ENCODE measurements at places on chromosomes 16 and 17.
A peak's percentile ranks its signal among the peaks of the same experiment; 100 is the strongest.

DNA sequence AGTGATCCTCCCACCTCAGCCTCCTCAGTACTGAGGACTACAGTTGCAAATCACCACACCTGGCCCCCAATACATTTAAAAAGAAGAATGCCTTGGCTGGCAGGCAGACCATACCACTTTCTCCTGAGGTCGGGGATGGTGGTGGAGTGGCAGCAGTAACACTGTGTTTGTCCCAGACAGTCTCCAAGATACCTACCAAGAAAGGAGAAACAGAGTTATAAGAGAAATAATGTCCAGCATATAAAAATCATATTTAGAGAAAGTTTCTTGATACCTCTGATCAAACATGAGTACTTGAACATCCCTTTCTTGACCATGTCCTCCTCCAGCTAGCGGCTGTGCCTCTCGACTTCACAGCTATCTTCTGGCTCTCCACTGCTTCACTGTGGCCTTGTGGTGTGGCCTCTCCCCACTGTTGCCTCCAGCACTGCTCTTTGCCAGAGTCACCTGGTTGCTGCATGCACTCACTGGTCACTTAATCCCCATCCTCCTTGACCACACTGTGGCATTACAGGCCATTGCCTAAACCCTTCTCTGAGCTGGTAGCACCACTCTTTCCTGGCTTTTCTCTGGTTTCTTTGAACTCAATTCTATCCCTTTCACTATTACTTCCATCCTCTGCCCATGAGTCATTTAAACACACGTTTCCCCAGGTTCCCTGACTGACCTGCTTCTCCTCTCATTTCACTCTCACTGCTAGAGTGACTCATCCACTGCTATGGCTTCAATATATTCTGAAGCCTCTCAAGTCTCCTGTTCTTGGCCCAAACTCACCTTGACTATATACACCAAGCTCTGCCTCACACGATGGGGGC is 45.2 kb downstream of the XPO6 start:
- peaks cover 80% of the 10 kb centered on the region for H3K36me3 ChIP-seq
- H3K27me3 ChIP-seq, result no peaks in the 10 kb centered on the region

DNA sequence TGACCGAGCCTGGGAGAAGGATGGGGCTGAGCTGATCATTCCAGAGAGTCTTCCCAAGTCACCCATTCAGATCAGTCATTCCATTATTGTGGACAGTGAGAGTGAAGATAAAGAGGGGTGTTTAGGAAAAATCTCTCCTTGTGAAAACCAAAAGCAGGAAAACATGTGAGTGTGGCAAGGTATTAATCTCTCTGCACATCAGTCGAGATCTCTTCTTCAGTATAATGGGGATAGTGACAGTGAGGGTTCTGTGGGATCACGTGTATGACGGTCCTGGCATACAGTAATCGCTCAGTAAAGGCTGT is 35.4 kb downstream of the CHD9 start:
- no peak overlapping the region for H3K4me3 ChIP-seq
- H3K27ac ChIP-seq, result no peak overlapping the region
- no peak for DNase-seq

GRCh38 chr17:61140081-61140786 is 259.4 kb upstream of the TBX2 start:
- H3K36me3 ChIP-seq, result no peaks in the 10 kb centered on the region
- H3K27me3 ChIP-seq, result no peaks in the 10 kb centered on the region
- no peak overlapping the region for H3K4me3 ChIP-seq
- H3K4me1 ChIP-seq, result peaks cover 13% of the 10 kb centered on the region
- DNase-seq, result no peak
- H3K27ac ChIP-seq, result no peak overlapping the region

- no peak overlapping the region for H3K27ac ChIP-seq
- H3K27me3 ChIP-seq, result no peaks in the 10 kb centered on the region
- H3K4me1 ChIP-seq, result no peaks in the 10 kb centered on the region
- DNase-seq, result no peak
These were observed 123.5 kb upstream of the PLCG2 start for GRCh38 chr16:81655469-81656162.

DNA sequence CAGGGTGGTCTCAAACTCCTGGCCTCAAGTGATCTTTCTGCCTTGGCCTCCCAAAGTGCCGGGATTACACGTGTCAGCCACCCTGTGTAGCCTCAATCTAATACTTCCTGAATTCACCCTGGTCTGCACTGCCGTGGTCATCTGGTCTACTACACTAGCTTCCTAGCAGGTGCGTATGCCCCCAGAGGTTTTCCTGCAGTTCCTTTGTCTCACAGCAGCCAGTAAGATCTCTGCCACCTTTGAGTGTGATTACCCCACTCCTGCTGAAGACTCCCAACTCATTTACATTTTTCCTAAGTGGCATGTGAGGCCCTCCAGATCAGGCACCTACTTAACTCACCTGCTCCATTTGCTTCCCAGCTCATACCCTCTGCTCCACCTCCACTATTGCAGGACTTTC is 5.1 kb upstream of the DDX19A start:
- peaks cover 10% of the 10 kb centered on the region for H3K4me1 ChIP-seq
- H3K4me3 ChIP-seq, result no peak overlapping the region
- no peak overlapping the region for H3K27ac ChIP-seq
- DNase-seq, result no peak
- no peaks in the 10 kb centered on the region for H3K27me3 ChIP-seq

DNA sequence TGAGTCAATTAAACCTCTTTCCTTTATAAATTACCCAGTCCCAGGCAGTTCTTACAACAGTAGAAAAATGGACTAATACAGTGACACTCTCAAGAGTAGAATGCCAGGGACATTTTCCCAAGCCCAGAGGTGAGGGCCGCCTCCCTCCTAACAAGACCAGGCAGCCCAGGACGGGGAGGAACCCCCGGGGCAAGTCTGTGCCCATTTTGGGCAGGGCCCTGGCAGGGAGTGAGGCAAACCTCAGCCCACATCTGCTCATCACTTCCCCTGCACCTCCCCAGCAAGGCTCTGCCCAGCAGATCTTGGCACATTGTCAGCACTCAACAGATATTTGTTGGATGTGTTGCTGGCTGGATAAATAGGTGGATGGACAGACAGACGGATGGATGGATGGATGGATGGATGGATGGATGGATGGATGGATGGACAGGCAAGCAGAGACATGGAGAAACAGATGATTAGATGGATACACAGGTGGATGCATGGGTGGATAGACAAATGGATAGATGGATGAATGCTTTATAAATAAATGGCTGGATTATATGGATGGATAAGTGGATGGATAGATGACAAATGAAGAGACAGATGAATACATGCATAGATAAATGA is 271.3 kb downstream of the PARN start:
- DNase-seq, result no peak
- H3K4me1 ChIP-seq, result peaks cover 9% of the 10 kb centered on the region
- no peaks in the 10 kb centered on the region for H3K36me3 ChIP-seq
- H3K4me3 ChIP-seq, result no peak overlapping the region

- H3K27ac ChIP-seq, result no peak overlapping the region
- H3K4me1 ChIP-seq, result peaks cover 11% of the 10 kb centered on the region
- no peak for DNase-seq
- no peak overlapping the region for H3K4me3 ChIP-seq
- H3K36me3 ChIP-seq, result no peaks in the 10 kb centered on the region
These were observed 80.9 kb upstream of the TEKT1 start for GRCh38 chr17:6912110-6913051.

DNA sequence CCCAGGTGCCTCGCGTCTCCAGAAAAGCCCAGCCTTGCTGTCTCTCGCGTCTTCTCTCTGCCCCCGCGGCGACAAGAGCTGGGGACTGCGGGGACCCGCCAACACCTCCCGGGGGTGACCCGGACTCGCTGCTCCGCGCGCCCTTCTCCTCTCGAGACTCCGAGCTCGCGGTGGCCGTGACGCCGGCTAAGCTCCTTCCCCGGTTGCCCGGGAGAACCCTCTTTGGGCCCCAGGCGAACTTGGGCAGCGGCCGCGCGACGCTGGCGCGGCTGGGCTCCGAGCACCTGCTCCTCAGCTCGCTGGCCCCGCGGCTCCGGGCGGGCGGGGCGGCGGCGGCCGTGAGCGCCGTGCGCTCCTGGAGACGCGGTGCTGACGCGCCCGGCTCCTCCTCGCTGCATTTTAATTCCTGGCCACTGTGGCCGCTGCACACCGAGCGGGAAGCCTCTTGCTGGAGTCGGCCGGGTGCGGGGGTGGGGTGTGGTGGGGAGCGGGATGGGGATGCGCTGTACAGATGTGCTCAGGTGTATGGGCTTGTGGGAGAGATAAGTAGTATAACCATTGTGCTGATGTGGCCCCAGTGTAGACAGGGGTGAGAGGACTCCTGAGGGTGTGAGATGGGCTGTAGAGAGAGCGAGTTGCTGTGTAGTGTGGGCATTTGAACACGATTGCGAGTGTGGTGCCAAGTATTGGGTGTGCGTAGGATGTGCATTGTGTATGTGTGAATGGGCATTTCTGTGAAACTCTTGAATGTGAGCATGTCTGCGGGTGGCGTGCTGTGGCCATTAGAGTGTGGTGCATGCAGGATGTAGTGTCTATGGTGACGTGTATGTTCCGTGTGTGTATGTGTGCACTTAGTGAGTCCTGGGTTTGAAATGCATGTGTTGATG is at the start of gene ASIC2:
ASIC2 (minus strand) TSS at position 315 of the 887 bp plus-strand sequence.
- H3K27me3 ChIP-seq, result peaks cover 30% of the 10 kb centered on the region
- H3K4me3 ChIP-seq, result no peak within 1 kb of the TSS
- DNase-seq, result no peak
- H3K36me3 ChIP-seq, result no peaks in the 10 kb centered on the region
- peaks cover 5% of the 10 kb centered on the region for H3K4me1 ChIP-seq

DNA sequence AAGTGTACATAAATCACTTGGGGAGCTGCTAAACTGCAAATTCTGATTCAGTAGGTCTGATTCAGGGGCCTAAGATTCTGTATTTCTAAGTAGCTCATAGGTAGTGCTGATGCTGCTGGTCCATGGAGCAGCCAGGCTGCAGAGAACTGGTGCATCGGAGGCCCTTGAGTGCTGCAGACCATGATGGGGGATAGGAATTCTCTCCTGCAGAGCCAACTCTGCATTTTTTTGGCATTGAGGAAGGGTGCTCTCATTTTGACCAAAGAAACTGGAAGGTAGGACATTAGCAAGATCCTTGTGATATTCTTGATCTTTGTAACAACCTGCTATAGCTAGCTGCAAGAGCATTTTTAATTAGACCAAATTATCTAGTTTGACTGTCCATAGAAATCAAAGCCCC is 4.7 kb downstream of the HOXB2 start:
- peaks cover 42% of the 10 kb centered on the region for H3K4me1 ChIP-seq
- H3K4me3 ChIP-seq, result no peak overlapping the region
- H3K27ac ChIP-seq, result no peak overlapping the region
- H3K36me3 ChIP-seq, result no peaks in the 10 kb centered on the region

- DNase-seq, result no peak
- no peaks in the 10 kb centered on the region for H3K4me1 ChIP-seq
- no peak overlapping the region for H3K27ac ChIP-seq
- no peak overlapping the region for H3K4me3 ChIP-seq
- H3K27me3 ChIP-seq, result peaks cover 63% of the 10 kb centered on the region
- no peaks in the 10 kb centered on the region for H3K36me3 ChIP-seq
These were observed 7.2 kb downstream of the SRCIN1 start for GRCh38 chr17:38598536-38598935.

DNA sequence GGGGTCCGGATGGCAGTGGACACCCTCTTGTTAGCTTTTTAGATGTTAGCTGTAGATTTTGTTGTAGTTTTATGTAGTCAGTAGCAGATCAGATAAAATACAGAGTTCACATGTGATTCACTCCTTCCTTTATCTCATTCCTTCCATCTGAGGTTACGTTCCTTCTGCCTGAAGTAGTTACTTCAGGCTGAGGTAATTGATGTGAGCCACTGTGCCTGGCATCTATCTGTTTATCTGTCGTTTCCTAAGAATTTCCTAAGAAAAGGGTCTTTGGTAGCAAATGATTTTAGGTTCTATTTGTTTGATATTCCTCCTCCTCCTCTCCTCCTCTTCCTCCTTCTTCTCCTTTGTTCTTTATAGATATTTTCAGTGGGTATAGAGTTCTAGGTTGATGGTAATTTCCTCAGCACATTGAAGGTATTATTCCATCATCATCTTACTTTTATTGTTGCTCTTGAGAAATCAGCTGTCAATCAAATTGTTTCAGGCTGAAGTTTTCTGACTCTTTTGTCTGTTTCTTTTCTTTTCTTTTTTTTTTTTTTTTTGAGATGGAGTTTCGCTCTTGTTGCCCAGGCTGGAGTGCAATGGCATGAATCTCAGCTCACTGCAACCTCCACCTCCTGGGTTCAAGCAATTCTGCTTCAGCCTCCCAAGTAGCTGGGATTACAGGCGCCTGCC is 29.6 kb upstream of the FBXO47 start:
- peaks cover 2% of the 10 kb centered on the region for H3K4me1 ChIP-seq
- no peak for DNase-seq
- H3K36me3 ChIP-seq, result no peaks in the 10 kb centered on the region
- H3K27me3 ChIP-seq, result no peaks in the 10 kb centered on the region
- H3K27ac ChIP-seq, result no peak overlapping the region
- no peak overlapping the region for H3K4me3 ChIP-seq

DNA sequence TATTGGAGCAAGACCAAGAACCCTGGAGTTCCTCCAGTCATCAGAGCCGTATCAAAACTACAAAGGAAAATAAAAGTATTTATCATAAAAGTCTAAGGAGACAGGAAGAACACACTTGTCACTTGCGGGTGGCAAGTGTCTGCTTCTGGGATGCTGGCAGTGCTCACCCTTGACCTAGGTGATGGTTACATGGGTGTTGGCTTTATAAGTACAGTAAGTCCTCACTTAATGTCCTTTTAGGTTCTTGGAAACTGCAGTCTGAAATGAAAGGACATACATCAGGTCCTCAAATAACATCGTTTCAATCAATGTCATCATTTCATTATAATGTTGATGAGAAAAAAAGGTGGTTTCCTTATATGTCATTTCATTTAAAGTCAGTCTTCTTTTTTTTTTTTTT is 3.0 kb upstream of the AIPL1 start:
- no peaks in the 10 kb centered on the region for H3K36me3 ChIP-seq
- H3K4me1 ChIP-seq, result peaks cover 3% of the 10 kb centered on the region
- H3K27ac ChIP-seq, result no peak overlapping the region
- peaks cover 5% of the 10 kb centered on the region for H3K27me3 ChIP-seq
- no peak overlapping the region for H3K4me3 ChIP-seq

DNA sequence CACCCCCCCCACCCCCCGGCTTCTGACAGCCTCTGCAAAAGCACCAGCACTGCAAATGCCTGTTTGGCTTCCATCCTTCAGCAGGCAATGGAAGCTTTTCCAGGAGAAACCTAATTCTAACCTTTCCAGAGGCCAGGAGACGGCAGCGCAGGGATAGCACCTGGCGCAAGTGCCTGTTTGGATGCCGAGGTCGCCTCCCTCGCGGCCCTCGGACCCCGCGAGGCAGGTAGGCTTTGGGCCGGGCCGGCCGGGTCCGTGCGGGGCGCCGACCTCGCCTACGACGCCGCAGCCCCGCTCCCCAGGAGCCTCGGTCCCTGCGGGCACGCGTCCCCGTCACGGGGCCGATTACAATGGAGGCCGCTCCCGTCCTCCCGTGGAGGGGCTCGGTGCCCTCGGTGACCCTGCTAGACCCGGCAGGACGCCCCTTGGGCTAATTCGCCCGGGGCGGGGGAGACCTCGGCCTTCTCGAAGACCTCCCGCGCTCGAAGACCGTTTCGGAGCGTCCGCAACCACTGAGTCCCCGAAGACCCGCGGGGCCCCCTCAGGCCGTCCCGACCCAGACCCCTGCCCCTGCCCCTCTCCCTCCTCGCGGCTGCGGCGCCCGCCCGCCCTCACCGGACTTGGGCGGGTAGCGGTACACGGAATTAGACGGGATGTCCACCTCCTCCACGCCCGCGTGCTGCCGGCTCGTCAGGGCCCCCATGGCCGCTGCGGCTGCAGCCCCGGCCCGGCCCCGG is 587 bp downstream of the RNF157 start:
- no peaks in the 10 kb centered on the region for H3K27me3 ChIP-seq
- H3K27ac ChIP-seq, result no peak overlapping the region
- H3K36me3 ChIP-seq, result no peaks in the 10 kb centered on the region
- peak overlapping the region; percentile 61 for H3K4me3 ChIP-seq

- H3K4me3 ChIP-seq, result peak overlapping the region; percentile 81
- H3K36me3 ChIP-seq, result peaks cover 41% of the 10 kb centered on the region
- peaks cover 68% of the 10 kb centered on the region for H3K4me1 ChIP-seq
- peak; percentile 72 for DNase-seq
- H3K27me3 ChIP-seq, result no peaks in the 10 kb centered on the region
These were observed 2.0 kb downstream of the CORO7 start for GRCh38 chr16:4414187-4414917.

All from CD4-positive, alpha-beta T cell (primary cell).